ENCODE measurements at places on chromosomes 2 and 18.

- no peak for DNase-seq
Measured at GRCh38 chr2:205775097-205775877, 93.0 kb downstream of the NRP2 start.

DNA sequence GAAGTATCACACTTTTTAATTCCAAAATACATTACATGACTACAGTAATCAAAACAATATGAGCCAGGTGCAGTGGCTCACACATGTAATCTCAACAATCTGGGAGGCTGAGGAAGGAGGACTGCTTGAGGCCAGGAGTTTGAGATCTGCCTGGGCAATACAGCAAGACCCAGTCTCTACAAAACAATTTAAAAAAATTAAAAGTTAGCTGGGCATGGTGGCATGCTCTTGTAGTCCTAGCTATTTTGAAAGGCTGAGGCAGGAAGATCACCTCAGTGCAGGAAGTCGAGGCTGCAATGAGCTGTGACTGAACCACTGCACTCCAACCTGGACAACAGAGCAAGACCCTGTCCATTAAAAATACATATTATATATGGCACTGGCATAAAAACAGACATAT, 109.8 kb downstream of the USP34 start:
- no peak for DNase-seq

GRCh38 chr2:202760848-202761247, 110.7 kb downstream of the ICA1L start:
- no peak for DNase-seq

GRCh38 chr2:165539985-165540384, 70.5 kb downstream of the CSRNP3 start:
- no peak for DNase-seq

- DNase-seq = no peak
Measured at GRCh38 chr18:25435149-25435782, 83.3 kb upstream of the ZNF521 start.

GRCh38 chr2:220226076-220226475, 598.6 kb downstream of the SLC4A3 start:
- DNase-seq = no peak

- no peak for DNase-seq
Measured at GRCh38 chr18:6878556-6879297, 149.2 kb downstream of the ARHGAP28 start.

- peak; percentile 70 for DNase-seq
Measured at GRCh38 chr2:236971131-236971821, 114.4 kb upstream of the COPS8 start.

DNA sequence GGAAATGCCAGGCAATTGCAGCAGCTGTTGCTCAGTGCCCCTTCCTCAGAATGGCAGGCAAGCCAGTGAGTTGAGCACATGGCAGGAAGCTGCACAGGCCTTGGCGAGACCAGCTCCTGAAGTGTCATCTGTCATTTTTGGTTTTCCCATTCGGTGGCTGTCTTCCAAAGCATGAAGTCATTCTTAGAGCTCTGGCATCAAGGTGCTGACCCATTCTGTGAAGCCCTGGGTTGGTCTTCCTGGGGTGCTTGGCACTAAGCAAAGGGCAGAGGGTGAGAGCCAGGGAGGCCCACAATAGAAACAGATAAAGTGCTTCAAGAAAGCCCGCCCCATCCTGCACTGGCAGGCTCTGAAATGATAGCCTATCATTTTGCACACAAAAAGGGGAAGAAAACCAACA, 150.5 kb downstream of the VAPA start:
- no peak for DNase-seq

DNA sequence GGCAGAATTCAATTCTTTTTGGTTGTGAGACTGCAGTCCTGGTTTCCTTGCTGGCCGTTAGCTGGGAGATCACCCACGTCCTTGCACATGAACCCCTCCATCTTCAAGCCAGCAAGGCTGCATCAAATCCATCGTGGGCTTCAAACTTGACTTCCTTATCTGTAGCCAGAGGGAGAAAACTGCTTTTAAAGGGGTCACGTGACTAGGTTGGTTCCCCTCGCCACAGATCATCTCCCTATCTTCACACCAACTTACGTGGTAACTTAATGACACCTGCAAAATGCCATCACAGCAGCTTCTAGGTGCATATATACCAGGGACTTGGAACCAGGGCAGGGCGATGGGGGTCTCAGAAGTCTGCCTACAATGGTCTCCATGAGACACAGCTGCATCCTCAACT, 169.5 kb downstream of the MTCL1 start:
- DNase-seq = no peak

GRCh38 chr2:102438578-102438977, 15.6 kb downstream of the IL18RAP start:
- no peak for DNase-seq

DNA sequence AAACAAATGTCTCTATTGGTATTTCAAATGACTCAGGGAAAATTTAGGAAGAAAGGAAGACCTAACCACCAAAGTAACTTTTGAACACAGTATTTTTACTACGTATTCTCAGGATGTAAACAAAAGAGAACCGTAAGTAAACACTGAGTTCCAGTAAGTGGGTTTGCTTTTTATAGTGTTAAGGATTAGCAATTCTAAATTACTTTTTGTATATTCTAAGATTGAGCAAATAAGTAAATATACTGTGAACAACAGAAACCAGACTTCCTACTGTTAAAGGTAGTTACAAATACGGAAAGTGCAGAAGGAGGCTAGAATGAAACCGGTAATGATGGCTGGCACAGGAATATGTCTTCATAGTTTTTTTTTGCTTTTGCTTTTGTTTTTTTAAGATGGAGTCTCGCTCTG, 31.5 kb downstream of the SESTD1 start:
- DNase-seq = no peak

GRCh38 chr2:237361194-237362004, 52.6 kb downstream of the COL6A3 start:
- DNase-seq = no peak

- DNase-seq = no peak
Measured at GRCh38 chr2:104755026-104755878, 98.7 kb upstream of the POU3F3 start.

- DNase-seq = peak; percentile 88
Measured at GRCh38 chr2:197453914-197454398, 604 bp downstream of the COQ10B start.

- DNase-seq = no peak
Measured at GRCh38 chr18:30889519-30890301, 152.8 kb downstream of the DSC3 start.

GRCh38 chr18:13480571-13481255, 245.6 kb downstream of the FAM210A start:
- no peak for DNase-seq

DNA sequence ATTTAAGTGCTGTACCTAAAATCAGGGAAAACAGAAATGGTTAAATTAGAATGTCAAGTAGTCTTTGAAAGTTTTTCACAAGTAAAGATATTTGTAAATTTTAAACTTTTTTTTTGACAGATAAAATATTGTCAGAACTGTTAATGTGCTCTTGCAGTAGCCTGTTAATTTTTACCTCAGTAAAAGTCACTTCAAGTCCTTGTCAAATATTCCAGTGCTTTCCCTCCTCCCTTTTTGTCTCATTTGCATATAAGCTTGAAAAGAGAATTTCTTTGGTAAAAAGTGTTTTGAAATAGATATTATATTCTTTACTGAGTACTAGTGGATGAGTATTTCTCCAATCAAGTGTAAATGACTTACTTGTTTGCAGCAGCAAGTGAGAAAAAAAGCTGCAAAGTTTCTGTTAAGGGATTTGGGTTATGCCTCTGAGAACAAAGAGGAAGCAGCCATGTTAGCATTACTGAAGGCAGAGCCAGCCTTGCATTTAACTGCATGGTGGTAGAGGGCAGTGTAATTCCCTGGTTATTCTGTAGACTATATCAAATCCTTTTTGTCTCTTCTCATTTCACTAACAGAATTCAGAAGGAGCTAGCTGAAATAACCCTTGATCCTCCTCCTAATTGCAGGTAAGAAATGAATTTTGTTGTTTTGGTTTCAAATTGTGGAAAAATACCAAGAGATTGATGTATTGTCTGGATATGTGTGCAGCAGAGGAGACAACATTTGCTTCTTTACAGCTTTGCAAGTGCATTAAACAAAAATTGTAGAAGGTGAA, 3.2 kb downstream of the UBE2E3 start:
- DNase-seq = no peak

DNA sequence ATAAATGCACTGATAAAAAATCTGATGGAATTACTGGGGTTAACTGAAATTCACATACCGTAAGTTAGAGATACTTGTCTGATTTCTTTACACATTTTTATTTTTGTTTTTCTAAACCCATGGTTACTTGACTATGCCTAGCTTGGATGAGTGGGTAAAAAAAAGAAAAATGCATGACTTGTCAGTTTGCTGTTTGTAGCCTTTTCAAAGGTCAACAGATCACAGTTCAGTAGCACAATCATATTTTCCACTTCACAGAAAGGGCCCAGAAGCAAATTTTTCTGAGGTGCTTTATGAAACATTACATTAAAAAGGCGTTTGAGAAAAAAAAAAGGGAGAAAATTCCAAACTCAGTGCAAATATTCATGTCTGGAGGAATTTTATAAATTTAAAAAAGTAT, 16.4 kb downstream of the SLC16A14 start:
- DNase-seq = no peak

DNA sequence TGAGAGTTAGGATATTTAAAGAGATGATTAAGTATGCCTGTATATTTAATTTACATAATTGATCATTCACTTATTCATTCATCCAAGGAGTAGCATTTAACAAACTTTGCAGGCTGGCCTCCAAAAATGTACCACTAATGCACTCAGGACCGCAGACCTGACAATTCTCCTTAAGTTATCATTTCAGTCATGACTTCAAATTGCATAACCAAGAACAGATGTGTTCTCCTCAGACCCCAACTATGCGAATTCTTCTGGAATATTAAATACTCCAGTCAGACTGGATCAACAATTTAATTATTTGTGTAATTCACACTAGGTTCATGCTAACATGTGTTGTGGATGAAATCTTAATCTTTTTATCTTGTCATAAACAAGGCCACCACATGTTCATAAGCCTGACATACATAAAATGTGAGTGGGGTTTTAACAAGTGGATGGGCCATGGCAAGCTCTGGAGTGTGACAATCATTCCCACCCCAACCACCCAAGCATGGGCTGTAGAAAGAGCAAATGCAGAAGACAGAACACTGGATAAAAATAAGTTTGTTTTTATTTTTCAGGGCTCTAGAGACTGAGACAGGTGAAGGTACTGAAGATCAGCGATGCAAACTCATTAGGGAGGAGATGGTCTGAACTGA, 3.2 kb downstream of the REG1B start:
- no peak for DNase-seq

GRCh38 chr2:24359129-24360049, 947 bp downstream of the ITSN2 start:
- DNase-seq = no peak

GRCh38 chr2:51706220-51706619, 674.3 kb upstream of the NRXN1 start:
- DNase-seq = no peak

- no peak for DNase-seq
Measured at GRCh38 chr18:77168811-77169311, 36.3 kb upstream of the MBP start.
